ENCODE measurements at places on chromosomes 5 and 9.

DNA sequence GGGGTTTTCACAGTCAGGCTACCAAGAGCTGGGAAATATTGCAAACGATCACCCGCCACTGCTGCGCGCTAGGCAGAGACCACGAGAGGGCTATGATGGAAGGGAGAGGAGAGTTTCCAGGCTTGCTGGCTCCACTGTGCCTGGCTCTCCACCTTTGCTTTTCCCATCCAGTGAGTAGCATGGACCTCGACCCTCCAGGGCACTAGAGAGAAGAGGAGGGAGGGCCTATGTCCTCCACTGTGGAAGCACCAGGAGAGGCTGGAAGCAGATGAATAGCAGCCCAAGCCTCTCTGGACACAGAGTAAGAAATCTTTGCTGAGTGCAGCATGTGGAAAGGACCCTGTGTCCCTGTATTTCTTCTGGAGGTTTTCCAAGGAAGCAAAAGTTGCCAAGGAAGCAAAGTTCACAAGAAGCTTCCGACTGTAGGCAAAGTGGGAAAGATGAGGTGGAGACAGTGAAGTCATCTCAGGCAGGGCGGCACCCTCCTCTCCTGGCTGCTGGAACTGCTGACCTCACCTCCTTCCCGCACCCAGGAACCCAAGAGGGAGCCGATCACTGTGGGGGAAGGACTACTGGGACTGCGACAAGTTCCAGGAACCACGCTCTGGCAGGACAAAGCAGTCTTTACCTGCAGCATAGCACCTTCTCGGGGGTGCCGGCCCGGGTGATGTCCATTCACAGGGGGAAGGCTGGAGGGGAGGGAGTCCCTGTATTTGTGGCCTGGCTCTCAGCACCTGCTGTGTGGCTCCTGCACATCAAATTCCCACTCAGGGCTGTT, 79.6 kb downstream of the CSNK1A1 start:
- H3K27ac ChIP-seq, result no peak overlapping the region
- H3K4me1 ChIP-seq, result no peaks in the 10 kb centered on the region
- H3K27me3 ChIP-seq, result peaks cover 10% of the 10 kb centered on the region
- no peak overlapping the region for H3K4me3 ChIP-seq
- no peak for DNase-seq

GRCh38 chr9:126620478-126620877, 6.8 kb downstream of the LMX1B start:
- H3K27ac ChIP-seq, result no peak overlapping the region
- H3K27me3 ChIP-seq, result peaks cover 20% of the 10 kb centered on the region
- H3K4me3 ChIP-seq, result no peak overlapping the region
- no peaks in the 10 kb centered on the region for H3K36me3 ChIP-seq

DNA sequence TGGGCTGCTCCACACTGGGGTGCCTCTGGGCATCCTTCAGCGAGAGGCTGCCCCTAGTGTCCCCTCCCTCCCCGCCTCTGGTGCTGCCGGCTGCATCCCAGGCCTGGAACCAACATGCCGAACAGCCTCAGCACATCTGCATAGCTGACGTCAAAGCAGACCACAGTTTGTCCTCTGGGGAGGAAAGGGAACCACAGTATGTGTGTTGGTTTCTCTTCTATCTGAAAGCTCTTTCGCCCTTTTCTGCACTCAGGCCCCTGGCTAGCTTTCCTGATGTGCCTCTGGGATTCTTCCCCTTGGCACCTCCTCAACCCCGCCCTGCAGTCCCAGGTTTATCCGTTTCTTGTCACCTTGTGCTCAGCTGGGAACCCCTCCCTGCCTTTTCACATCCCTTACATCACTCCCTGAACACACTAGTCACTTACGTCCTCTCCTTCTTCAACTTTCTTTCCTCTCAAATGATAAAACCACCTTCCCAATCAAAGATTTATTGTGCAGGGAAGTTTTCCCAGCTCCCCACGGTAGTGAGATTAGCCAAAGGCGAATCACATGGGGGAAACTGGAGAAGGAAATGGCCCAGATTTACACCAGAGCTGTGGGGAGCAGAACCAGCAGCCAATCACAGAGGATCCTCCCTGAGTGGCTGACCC, 35.5 kb upstream of the B4GALT1 start:
- no peaks in the 10 kb centered on the region for H3K36me3 ChIP-seq
- H3K27ac ChIP-seq, result no peak overlapping the region
- DNase-seq, result peak; percentile 72
- H3K4me1 ChIP-seq, result peaks cover 13% of the 10 kb centered on the region

DNA sequence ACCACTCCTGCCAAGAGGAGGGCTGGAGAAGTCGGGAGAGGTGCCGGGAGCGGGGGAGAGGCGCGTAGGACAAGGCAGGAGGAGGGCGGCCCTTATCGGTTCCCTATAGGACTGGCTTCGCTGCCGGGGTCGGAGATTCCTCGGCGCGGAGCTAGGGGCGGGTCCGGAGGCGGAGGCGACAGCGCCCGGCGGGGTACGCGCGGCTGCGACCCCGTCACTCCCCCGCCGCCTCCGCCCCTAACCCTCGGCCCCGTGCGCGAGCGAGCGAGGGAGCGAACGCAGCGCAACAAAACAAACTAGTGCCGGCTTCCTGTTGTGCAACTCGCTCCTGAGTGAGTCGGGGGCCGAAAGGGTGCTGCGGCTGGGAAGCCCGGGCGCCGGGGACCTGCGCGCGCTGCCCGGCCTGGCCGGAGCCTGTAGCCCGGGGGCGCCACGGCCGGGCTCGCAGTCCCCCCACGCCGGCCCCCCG, 2.0 kb downstream of the GLIS3 start:
- no peaks in the 10 kb centered on the region for H3K36me3 ChIP-seq
- no peak overlapping the region for H3K27ac ChIP-seq
- no peak for DNase-seq

DNA sequence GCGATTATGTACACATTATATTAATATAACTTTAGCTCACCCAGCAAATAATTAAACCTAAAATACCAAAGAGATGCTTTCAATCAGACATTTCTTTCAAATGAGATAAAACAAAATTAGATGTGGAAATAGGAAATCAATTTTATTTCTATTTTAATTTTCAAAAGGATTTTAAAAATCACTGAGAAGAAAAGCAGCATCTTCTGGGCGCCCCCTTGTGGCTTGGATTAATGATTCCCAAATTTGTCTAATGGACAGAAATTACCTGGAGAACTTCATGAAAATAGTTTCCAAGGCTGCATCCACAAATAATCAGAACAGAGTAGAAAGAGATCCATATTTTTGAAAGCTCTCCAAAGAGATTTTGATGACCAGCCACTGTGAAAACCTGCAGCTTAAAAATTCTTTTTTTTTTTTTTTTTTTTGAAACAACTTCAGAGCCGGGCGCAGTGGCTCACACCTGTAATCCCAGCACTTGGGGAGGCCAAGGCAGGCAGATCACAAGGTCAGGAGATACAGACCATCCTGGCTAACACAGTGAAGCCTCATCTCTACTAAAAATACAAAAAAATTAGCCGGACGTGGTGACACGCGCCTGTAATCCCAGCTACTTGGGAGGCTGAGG, 50.9 kb upstream of the CEMIP2 start:
- no peak overlapping the region for H3K4me3 ChIP-seq
- no peaks in the 10 kb centered on the region for H3K27me3 ChIP-seq
- H3K4me1 ChIP-seq, result peaks cover 15% of the 10 kb centered on the region
- H3K36me3 ChIP-seq, result no peaks in the 10 kb centered on the region

GRCh38 chr5:5436203-5436760, 13.8 kb downstream of the ICE1 start:
- H3K36me3 ChIP-seq, result peaks cover 15% of the 10 kb centered on the region
- DNase-seq, result no peak
- H3K27ac ChIP-seq, result no peak overlapping the region

- H3K4me3 ChIP-seq, result no peak overlapping the region
- no peak overlapping the region for H3K27ac ChIP-seq
- no peaks in the 10 kb centered on the region for H3K27me3 ChIP-seq
- no peaks in the 10 kb centered on the region for H3K36me3 ChIP-seq
- peaks cover 17% of the 10 kb centered on the region for H3K4me1 ChIP-seq
Measured at GRCh38 chr5:124747791-124748686, 1.6 kb upstream of the ZNF608 start.

DNA sequence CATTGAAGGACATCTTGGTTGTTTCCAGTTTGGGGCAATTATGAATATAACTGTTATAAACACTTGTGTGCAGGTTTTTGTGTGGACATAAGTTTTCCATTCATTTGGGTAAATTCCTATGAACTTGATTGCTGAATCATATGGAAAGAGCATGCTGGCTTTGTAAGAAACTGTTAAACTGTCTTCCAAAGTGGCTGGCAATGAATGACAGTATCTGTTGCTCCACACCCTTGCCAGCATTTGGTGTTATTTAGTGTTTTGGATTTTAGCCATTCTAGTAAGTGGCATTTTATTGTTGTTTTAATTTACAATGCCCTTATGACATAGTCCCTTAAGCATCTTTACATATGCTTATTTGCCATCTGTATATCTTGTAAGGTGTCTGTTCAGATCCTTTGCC, 29.8 kb upstream of the UGT3A2 start:
- no peaks in the 10 kb centered on the region for H3K36me3 ChIP-seq
- H3K27me3 ChIP-seq, result no peaks in the 10 kb centered on the region
- no peak overlapping the region for H3K4me3 ChIP-seq
- no peaks in the 10 kb centered on the region for H3K4me1 ChIP-seq
- DNase-seq, result no peak

DNA sequence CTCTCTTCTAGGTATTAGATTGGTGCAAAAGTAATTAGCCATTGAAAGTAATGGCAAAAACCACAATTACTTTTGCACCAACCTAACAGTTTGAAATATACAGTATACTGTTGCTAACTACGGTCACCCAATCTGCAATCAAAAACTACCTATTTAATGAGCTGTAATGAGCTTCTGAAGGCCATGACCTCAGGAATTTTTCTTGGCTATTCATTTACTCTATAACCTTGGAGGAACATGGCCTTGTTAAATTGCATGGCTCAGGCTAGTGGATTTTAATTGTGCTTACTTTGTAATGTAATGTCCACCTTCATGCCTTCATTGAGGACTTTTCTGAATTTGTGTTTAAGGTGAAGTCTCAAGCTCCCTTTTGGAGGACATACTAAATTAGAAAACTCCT, 24.7 kb downstream of the DNAH5 start:
- no peak overlapping the region for H3K27ac ChIP-seq
- peaks cover 4% of the 10 kb centered on the region for H3K27me3 ChIP-seq
- no peak overlapping the region for H3K4me3 ChIP-seq

DNA sequence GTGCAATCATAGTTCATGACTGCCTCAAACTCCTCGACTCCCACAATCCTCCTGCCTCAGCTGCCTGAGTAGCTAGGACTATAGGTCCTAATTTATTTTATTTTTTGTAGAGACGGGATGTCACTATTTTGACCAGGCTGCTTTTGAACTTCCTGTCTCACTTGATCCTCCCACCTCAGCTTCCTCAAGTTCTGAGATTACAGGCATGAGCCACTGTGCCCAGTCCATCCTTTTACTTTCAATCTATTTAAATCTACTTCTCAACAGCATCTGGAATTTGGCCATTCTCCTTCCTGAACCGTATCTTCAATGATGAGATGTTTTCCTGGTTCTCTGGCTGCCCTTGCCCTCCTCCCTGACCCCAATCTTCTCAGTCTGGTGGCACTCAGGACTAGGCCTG, 12.2 kb upstream of the GRIN1 start:
- peaks cover 38% of the 10 kb centered on the region for H3K4me1 ChIP-seq
- no peaks in the 10 kb centered on the region for H3K27me3 ChIP-seq
- H3K4me3 ChIP-seq, result peak overlapping the region; percentile 90
- H3K36me3 ChIP-seq, result no peaks in the 10 kb centered on the region

GRCh38 chr9:86500667-86501435, 146.6 kb upstream of the TUT7 start:
- no peak overlapping the region for H3K4me3 ChIP-seq
- H3K27me3 ChIP-seq, result peaks cover 9% of the 10 kb centered on the region
- H3K4me1 ChIP-seq, result no peaks in the 10 kb centered on the region
- DNase-seq, result no peak
- no peak overlapping the region for H3K27ac ChIP-seq
- H3K36me3 ChIP-seq, result no peaks in the 10 kb centered on the region

- H3K4me3 ChIP-seq, result no peak overlapping the region
- no peaks in the 10 kb centered on the region for H3K36me3 ChIP-seq
- no peak overlapping the region for H3K27ac ChIP-seq
- H3K27me3 ChIP-seq, result no peaks in the 10 kb centered on the region
- no peak for DNase-seq
Measured at GRCh38 chr9:107740088-107740980, 250.8 kb upstream of the KLF4 start.

- H3K27me3 ChIP-seq, result no peaks in the 10 kb centered on the region
- no peak overlapping the region for H3K27ac ChIP-seq
- peaks cover 7% of the 10 kb centered on the region for H3K4me1 ChIP-seq
- no peak overlapping the region for H3K4me3 ChIP-seq
- peaks cover 22% of the 10 kb centered on the region for H3K36me3 ChIP-seq
Measured at GRCh38 chr5:6360323-6361072, 17.8 kb downstream of the MED10 start.

DNA sequence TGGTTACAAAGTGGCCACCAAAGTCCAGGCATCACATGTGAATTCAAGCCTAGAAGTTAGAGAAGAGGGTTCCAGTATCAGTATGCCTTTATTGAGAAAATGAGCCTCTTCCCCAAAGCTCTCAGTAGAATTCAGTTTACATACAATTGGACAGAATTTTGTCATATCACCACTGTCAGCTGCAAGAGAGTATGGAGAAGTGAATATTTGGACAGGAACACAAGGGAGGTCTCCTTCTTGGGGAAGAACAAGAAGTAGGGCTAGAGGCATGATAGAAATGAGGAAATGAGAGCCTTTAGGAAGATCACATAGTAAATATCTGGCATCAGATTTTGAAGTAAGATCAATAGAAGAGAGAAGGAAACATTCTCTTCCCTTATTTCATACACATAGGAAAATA, 27.8 kb upstream of the VLDLR start:
- H3K4me1 ChIP-seq, result no peaks in the 10 kb centered on the region
- H3K27me3 ChIP-seq, result peaks cover 13% of the 10 kb centered on the region
- DNase-seq, result no peak
- H3K27ac ChIP-seq, result no peak overlapping the region
- H3K36me3 ChIP-seq, result no peaks in the 10 kb centered on the region
- H3K4me3 ChIP-seq, result no peak overlapping the region

DNA sequence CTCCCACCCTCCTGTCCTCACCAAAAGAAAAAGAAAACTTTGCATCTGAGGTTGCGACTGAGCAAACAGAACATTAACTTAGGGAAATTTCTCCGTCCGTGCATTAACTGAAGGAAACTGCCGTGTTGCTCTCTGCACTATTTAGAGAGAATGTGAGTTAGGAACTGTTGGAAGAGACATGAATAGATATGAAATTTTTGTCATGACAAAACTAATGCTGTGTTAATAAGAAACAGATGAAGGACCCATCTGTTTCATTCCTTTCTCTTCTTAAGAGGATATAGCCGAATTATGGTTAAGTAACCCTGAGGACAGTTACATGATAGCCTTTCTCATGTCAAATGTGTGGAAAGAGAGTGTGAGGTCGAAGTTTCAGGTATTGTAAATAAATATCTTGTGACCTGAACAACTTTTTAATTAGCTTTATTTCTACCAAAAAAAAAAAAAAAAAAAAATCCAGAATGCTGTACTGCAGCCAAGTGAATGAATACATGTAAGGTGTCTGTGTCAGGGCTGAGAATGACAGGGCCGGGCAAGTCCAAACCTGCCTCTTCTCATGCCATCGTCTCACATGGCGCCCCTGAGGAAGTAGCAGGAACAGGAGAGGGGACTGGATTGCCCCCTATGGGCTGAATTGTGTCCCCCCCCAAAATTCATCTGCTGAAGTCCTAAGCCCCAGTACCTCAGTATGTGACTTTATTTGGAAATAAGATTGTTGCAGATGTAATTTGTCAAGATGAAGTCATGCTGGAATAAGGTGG, 35.6 kb upstream of the ANKRD33B start:
- no peak for DNase-seq
- H3K4me3 ChIP-seq, result no peak overlapping the region
- peaks cover 5% of the 10 kb centered on the region for H3K27me3 ChIP-seq

All from memory B cell (primary cell).